GM13977 (cell line): ENCODE measurements at places on chromosomes 16 and 17.

DNA sequence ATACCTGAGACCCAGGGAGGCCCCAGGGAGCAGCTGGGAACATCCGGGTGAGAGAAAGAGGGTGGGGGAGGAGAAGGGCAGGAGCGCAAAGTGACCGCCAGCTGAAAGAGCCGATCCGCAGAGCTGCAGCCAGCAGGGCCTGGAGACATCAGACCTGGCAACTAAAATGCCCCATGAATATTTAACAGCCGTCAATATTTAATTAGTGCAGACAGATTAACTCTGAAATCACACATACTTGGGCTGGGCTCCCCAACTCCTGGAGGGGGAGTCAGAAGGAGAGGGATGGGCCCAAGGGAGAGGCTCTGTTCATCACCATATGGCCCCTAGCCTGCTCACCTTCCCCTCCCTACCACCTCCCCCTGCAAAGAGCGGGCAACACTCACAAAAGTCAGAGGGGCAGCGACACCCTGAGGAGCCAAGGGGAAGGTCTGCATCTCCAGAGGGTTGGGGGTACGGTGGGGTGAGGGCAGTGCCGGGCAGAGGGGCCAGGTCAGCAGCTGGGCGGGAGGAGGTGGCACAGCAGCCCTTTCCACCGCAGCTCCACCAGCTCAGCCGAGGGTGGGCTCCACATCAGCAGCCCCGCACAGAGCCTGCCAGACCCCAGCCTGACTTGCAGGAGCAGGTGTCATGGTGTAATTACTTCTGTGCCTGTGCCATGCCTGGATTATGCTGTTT lies 61.9 kb upstream of the CCL1 start:
- DNase-seq, result no peak

- no peak for DNase-seq
These were observed 500.2 kb downstream of the SHISA9 start for GRCh38 chr16:13401641-13402040.

DNA sequence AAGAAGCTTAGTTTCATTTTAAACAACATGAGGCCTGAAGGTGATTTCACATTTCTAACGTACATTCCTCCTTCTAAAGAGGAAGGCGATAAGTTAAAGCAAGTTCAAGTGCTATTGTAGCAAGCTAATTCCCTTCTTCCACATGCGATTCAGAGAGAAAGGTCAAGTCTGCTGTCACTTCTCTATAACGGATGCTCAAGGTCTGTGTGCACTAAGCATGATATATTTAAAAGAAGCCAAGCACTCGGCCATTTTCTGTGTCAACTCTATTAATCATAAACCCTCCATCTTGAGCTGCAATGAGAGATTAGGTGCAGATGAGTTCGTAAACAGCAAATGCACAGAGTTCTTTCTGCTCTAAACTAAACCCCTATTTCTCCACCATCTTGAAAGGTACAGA lies 568.8 kb upstream of the ZFHX3 start:
- DNase-seq, result no peak

GRCh38 chr17:50689956-50690886 lies 17.5 kb downstream of the ANKRD40 start:
- DNase-seq, result no peak

GRCh38 chr16:47470810-47471209 lies 9.7 kb downstream of the PHKB start:
- no peak for DNase-seq

DNA sequence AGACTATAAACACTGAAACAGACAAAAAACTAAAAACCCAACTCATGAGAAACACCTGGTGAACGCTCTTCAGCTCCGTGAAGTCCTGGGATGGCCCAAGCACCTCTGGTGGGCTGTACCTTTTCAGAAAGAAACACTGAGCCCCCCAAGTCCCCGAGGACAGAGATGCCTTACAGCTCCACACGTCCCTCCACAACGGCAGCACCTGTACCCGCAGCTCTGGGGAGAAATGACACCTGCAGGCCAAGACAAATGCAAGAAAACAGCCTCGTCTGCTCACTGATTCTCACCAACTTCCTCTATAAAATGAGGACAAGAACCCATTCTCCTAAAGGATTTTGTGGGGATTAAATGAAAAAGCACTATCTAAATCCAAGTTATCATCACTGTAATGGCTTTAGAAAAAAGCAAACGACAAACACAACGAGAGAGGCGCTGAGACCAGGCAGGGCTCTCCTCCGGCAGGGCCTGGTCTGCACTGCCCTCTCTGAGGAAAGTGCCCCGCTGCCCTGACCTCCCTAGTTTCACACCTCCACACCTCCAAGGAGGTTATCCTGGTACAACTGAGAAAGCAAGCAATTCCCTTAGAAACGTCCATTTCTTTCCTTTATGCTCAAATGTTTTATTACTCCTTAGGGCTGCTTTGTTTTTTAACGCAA lies 114.9 kb downstream of the ZNF778 start:
- DNase-seq, result no peak

GRCh38 chr17:20313306-20313705 lies 154.0 kb downstream of the LGALS9B start:
- no peak for DNase-seq
